Sciatic nerve (tissue), 2 donors: ENCODE measurements at places on chromosomes 7 and 10.

GRCh38 chr7:140635816-140636215 is 4.8 kb downstream of the DENND2A start:
- no peak for DNase-seq

DNA sequence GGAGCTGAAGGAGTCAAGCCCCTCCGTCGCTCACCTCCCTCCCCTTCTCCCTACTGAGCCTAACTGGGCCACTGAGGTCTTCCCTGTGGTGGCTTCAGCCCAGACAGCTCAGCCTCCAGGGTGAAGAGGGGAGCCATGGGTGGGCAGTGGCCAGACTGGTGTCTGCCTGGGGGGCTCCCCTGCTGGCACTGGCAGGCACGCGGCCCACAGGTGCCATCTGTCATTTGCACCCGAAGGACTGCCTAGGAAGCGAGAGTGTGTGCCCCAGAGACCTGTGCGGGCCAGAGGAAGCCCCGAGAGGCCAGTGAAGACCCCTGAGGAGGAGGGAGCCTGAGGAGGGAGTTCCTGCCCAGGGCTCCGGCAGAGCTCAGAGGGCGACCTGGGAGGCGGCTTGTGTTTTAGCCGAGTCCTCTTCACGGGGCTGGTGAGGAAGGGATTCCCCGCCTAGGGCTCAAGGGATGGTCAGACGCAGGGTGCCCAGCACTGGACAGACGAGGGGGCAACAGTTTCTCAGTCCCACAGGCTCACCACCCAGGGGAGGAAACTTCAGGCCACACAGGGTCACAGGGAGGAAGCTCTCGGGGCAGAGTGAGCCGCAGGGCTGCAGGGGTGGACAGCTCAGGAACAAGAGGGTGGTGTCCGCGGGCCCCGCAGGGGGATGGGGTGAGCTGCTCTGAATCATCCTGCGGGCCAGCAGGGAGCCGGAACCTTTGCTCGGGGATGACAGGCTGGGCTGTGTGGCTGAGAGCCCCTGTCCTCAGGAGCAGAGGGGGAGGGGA is 76.2 kb upstream of the PPP2R2D start:
- DNase-seq, result peak; percentile 32

GRCh38 chr10:122492999-122493481 is 31.7 kb downstream of the HTRA1 start:
- peak; percentile 64 for DNase-seq

DNA sequence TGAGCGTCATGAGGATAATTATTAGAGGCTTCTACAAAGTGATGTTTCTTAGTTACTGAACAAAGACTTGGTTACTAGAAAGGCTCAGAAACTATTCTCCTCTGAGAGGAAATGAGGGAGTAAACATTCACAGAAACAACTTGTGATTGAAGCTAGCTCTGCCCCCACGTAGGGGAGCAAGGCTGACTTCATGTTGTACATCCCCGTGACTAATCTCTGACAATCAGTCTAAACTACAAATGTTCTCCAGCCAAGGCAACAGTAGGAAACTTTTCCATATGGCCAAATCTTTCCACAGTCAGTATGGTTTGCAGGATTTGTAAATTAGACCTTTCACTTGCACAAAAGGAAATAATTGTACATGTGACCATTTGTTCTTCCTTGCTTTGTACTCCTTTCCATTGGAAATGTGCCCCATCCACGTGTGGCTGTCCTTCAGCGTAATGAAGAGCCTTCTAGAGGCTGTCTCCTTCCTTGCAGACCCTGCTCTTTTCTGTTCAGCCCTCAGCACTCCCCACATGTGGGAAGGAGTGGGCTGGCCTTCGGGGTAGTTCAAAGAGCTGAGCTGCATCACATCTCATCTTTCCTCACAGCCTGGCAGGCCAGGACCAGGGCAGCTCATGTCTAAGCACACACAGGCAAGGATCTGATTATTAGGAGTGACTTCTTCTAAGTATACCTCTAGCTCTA is 93.5 kb downstream of the PCGF5 start:
- DNase-seq, result no peak

DNA sequence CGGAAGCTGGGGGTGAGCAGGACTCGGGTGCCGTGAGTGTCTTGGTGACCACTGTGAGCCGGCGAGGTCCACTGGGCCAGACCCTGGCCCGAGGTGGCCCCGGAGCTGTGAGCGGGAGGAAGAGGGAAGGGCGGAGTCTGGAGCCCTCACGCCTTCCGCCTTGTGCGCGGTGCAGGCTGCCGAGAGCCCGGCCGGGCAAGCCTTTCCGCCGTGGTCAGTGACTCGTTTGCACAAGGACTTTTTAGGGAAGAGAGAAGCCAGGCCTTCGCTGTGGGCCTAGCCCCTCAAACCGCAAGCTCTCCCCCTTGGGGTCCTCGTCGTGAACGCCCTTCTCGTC is 40.9 kb upstream of the ZNF32 start:
- DNase-seq, result peak; percentile 84

- DNase-seq, result no peak
Measured at GRCh38 chr10:33666686-33667480, 332.4 kb upstream of the NRP1 start.

DNA sequence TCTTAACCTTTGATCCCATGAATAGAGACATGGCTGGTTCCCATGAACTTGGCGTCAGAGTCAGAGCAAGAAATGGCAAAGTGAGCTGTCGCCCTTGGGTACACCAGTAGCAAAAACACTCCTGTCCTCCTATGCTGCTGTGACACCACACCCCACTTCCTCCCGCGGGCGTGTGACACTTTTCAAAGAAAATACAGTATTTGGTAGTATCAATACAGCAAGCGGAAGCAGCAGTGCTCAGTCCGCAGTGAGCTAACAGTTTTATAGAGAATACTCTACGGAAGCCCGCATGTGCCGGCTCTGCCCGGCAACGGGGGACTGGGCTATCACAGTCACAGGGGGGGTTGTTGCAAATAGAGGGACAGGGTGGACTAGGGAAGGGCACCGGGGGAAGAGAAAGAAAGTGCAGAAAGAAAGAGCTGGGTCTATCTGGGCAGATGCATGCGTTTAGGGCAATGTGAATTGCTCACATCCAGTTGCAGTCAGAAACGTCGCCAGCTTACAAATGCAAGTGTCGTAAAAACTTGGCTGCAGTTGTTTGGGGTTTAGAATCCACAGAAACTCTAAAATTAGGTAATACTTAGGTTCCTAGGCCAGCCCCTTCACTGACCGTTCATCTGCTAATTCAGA is 49.8 kb downstream of the PRKCQ start:
- no peak for DNase-seq

- no peak for DNase-seq
Measured at GRCh38 chr10:80122110-80122710, 10.3 kb upstream of the PLAC9 start.

GRCh38 chr10:10128387-10128786 is 889.3 kb upstream of the CELF2 start:
- no peak for DNase-seq

- no peak for DNase-seq
Measured at GRCh38 chr7:5173496-5173895, 16.5 kb upstream of the WIPI2 start.

GRCh38 chr10:62170732-62171131 is 97.9 kb downstream of the RTKN2 start:
- DNase-seq, result no peak

DNA sequence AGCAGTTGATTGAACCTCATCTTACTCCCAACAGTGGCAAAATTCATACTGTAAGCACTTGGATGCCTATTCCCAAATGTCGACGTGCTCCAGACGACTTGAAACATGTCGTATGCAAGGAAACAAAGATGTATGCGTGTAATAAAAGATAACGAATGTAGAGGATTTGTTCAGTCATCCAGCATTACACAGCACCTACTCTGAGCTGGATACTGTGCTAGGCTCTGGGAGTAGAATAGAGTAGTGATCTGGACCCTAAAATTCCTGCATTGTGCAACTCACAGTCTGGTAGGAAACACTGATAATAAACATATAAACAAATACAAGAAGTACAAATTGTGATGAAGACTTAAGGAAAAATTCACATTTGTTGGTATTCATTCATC is 5.6 kb upstream of the TBX20 start:
- DNase-seq, result no peak

DNA sequence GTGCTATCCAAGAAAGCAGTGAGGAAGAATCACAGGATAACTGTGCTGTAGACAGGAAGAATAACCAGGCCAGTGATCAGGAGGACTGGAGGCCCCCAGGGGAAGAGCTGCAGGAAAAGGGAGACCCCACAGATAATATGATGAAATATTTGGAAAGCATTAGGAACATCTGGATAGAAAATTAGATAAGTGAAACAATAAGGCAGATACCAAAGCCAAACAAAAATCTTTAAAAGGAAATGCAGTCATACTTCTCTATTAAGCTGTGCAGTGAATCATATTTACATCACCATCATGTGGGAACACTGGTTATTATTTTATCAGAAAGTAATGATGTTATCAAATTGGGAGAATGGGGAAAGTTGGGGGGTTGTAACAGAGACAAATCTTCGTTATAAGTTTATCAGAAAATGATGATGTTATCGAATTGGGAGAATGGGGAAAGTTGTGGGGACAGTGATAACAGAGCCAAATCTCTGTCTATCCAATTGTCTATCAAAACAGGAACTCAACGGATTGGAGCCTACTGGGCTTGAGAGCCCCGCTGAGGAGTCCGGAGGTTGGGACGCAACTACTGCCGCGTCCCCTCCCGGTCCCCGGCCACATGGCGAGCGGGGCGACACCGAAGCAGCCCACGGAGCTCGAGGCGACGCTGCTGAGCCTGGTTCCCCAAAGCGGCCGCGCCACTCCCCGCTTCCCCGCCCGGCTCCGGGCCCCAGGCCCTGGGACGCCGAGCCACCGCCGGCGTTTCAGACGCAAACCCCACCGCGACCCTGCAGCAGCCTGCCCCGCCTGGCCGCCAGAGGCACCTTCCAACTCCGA is 14.0 kb upstream of the RALA start:
- peak; percentile 60 for DNase-seq

DNA sequence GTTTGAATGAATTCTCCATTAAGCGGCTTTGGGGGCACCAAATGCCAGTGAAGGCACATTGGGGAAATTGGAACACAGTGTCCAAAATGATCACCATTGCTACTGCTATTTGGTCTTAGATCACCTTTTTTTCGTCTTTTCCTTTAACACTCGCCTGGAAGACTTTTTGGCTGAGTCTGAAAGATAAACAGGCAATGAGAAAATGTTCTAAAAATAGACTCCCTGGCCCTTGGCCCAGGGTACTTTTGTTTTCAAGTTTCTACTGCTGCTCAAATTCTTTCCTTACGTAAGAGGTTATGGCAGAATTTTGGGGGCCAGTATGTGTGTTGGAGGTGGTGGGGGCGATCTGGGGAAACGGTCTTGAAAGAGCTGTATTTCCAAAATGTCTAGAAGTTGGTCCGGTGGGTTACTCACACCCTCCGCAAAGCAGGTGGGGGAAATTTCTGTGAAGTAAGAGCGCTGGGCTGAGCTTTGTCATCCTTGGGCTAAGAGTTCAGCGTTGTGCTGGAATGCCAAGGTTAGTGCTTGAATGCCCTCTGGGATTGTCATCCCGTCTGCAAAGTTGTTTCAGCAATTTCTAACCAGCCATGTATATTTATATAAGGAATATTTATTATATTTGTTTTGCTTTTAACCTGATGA is 1.3 kb upstream of the ITPRIP start:
- no peak for DNase-seq

- no peak for DNase-seq
Measured at GRCh38 chr10:119932631-119933030, 40.1 kb downstream of the SEC23IP start.

DNA sequence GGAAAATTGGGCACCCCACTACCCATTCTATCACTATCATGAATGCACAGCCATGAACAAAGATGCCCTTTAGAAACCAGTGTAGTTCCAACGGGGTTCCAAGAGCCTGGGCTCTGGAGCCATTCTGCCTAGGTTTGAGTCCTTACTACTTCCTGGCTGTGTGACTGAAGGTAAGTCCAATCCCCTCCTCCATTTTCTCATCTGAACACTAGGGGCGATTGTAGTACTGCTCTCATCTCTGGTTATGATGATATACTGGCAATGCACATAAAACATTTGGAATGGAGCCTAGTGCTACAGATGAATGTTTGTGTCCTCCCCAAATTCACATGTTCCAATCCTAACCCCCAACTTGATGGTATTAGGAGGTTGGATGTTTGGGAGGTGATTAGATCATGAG is 28.1 kb upstream of the CDH23 start:
- DNase-seq, result no peak

DNA sequence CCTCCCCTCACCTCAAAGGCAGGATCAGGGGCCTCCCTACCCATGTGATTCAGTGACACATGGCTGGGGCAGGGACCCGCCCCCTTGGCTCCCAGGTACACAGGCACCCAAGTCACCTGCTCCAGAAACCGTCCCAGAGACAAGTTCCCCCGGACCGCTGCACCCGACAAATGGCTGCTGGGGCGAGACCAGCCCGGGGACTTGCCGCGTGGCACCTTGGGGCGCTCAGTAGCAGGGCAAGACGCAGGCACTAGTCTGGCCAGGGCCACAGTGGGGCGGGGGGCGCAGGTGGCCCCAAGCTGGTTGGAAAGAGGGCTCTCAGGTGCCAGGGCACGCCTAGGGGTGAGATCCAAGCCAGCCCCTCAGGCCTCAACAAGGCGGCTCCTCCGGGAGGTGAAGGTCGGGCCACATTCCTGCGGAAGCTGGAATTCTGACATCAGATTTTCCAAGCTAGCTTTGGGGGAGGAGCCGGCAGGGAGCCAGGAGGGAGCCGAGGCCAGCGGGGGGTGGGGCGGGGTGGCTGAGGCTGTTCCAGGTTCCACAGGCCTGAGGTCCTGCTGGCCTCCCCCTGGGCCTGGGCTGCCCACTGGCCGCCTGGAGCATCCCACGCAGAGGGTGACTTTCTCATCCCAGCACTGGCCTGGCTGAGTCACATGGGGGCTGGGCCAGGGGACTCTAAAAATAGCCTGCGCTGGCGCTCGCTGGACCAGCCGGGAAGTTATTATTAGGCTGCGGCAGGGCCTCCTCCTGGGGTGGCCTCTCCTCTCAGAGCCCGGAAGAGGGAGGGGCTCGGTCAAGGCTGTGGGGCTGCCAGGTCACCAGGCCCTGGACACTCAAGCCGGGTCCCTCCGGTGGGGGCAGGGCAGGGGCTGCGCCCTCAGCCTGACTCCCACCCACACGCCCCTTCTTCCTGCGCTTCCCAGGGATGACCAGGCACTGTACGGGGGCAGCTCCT is 20.5 kb upstream of the INPP5A start:
- peak; percentile 95 for DNase-seq

DNA sequence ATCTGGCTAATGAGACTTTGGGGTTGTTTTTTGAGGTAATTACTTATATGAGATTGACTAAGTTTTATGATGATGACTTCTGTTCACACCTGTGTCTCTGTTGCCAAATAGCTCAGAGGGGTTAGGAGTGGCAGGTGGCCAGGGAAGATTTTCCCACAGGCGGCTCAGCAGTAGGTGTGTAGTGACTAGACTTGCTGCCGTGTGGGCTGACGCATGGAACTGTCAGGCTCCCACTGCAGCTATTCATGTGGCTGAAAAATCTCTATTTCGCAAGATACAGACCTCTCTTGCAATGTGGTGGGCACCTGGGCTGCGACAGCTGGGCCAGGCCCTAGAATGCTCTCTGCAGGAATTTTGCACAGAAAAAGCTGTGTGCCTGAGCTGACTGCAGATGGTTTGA is 1.4 kb downstream of the CPA4 start:
- no peak for DNase-seq

GRCh38 chr7:50739744-50740435 is 42.8 kb downstream of the GRB10 start:
- DNase-seq, result no peak
